ENCODE measurements at places on chromosomes 1 and 21.

DNA sequence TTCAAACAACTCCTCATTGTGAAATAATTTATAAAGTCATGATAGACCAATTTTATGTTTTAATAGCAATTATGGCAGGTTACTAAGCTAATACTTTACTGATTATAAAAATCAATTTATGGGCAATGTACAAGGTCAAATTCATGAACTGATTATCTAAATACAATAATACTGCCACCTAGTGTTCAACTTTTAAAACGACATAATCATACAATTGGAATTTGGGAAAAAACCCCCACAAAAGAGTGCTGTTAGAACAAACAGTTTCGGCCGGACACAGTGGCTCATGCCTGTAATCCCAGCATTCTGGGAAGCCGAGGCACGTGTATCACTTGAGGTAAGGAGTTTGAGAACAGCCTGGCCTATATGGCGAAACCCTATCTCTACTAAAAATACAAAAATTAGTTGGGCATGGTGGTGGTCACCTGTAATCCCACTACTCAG lies 14.0 kb downstream of the GTF2B start:
- peak; percentile 61 for DNase-seq

GRCh38 chr1:8663915-8664329 lies 153.5 kb downstream of the RERE start:
- DNase-seq: peak; percentile 64

DNA sequence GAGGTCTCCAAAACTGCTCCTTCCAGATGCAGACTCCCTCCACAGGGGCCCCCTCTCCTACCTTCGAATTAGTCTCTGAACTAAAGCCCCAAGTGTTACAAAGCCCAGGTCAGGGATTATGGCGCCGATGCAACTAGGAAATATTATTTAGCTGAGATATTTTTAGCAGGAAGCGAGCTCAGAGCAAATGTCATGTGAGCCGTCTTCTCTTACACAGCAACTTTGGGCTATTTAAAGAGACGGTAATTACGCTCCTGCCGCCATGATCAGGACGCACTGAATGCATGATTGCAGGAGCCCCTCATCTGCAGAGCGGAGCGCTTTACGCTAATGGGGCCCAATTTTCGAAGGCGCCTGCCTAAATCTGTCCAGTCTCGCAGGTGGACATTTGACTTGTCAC lies 55.3 kb upstream of the TARDBP start:
- DNase-seq: no peak

GRCh38 chr1:95582191-95582590 lies 348.2 kb downstream of the RWDD3 start:
- no peak for DNase-seq

DNA sequence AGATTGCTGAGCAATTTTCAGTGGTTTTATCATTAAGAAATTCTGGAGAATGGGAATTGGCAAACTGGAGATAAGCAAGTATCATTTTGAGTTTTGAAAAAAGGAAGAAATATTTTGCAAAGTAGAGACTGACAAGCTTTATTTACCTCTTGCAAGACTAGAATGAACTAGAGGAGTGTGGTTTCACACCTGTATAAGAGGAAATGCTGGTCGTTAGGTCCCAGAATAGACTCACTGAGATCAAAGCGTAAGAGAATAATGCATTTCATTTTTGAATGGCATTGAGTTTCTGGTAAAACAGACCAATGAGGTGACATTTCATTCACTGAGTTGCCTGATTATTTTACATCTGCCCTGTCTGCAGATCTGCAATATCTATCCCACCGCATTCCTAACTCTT lies 308.1 kb downstream of the ADGRL2 start:
- DNase-seq: no peak

GRCh38 chr1:36510418-36510817 lies 27.7 kb upstream of the CSF3R start:
- DNase-seq: no peak

DNA sequence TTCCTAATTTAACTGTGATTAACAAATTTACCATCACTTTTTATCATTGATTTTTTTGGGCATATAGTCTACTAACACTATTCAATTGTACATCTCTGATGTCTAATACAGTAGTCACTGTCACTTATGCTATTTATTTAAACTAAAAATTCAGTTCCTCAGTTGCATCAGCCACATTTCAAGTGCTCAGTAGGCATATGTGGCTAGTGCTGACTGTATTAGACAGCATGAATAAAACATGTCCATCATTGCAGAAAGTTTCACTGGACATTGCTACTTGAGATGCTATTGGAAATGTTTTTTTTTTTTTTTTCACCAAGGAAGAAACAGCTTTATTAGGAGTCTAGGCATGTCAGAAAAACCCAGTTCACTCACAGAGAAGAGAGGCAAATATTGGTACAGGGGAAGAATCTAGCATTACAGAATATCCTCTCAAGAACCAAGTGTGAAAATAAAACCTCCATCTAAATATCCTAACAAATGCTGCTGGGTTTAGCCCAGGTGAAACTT lies 108.1 kb upstream of the GNG4 start:
- DNase-seq: no peak

- DNase-seq: no peak
Measured at GRCh38 chr1:88698764-88699163, 14.7 kb downstream of the PKN2 start.

DNA sequence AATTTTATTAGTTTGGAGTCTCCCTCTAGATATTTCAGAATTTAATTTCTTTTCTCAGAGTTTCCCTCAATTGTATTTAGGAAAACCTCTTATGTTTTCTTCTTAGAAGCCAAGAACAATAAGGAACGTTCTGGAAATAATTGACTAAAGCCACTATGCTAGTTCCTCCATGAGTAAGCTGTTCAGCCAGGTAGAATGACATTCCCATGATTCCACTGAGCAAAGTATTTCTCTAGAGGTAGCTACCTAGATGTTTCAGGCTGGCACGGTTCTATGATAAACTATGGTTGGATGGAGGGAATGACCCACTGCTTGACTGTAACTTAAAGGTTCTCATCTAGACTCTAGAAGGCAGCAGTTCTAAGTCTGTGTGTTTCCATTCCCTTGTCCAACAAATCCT lies 62.4 kb downstream of the CLDN17 start:
- no peak for DNase-seq

DNA sequence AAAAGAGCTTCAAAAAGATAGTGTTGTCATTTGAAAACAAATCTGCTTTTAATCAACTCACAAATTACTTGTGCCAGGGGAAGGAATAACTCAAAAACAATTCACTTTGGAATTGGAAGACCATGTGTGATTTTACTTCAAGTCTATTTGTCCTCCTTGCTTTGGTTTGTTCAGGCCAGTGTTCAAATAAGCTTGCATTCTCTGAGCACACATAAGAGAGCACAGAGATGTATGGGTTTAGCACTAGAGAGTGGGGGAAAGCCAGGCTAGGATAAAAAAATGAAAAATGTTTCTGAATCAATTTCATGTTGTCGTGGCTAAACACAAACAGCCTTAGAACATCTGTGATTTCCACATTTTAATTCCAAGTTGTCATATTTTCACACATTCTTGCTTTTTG lies 325.7 kb upstream of the LYPLAL1 start:
- DNase-seq: peak; percentile 21

GRCh38 chr1:86472152-86472551 lies 3.4 kb downstream of the CLCA1 start:
- DNase-seq: no peak

DNA sequence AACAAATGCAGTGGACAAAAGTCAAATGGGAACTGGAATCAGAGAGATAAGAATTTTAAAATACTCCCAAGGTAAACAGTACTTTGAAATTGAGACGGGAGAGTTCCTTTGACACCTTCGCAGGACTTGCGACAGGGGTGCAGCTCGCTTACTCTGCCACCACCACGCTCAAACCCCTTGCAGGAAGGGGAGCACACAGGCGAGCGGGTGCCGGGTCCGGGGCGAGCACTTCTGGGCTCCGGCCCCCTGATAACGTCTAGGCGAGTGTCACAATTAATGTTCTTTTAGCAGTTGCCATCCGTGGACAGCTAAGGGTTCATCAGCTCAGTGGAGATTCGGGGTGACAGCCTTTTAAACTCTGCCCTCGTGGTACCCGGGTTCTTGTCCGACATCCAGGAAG lies 37.4 kb downstream of the CLDN17 start:
- no peak for DNase-seq

GRCh38 chr21:20373031-20373430 lies 625.2 kb upstream of the NCAM2 start:
- DNase-seq: no peak

DNA sequence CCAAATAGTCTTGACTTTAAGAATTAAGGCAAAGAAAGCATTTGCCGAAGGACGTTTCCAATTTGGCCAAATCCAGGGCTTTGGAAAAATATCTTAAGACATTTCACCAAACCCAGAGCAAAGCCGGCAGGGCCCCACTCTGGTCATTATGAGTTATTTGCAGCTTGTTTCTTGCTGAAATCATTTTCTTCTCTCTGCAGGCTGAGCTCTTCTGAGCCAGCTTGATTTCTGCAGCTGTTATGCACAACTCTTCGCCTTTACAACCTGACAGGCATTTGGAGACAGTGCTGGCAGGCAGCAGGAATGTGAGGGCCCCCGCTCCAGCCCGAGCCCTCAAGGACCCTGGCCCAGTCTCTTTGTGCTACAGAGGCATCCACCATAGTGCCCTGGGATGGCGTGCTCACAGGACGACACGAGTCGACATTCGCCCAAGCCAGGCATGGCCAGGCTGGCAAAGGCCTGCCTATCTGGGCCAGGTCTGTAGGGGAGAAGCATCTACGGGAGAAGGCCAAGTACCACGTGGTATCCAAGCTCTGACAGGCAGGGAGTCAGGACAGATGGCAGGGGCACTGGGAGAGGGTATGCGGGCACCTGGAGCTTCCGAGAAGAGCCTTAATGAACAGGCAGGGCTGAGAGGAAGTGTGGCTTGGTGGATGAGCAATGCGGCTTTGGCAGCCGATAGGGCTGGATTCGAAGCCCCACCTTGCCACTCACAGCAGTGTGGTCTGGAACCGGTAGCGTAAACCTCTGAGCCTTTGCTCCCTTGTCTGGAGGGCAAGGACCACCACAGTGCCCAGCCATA lies 32.3 kb downstream of the SYF2 start:
- DNase-seq: no peak

- DNase-seq: peak; percentile 84
Measured at GRCh38 chr1:183277821-183278738, 92.0 kb downstream of the LAMC2 start.

Measured in fibroblast of the aortic adventitia (primary cell).